ENCODE measurements at places on chromosomes 13 and 19.

DNA sequence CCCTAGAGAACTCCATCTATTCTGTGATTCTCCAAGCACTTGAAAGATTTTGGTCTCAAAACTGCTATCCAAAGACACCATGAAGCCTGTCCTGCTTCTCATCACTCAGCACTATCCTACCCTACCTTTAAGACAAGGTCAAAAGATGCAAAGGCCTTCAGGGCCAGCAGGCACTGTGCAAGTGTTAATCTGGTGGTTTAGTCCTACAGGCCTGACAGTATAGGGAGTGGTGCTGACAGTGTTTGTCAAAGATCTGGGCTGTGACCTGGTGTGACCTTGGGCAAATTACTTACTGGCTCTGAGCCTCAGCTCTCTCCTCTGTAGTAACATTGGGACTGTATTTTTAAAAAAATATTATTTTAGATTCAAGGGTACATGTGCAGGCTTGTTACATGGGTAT lies 28.0 kb downstream of the SIAH3 start:
- no peak for DNase-seq

GRCh38 chr13:77375560-77376108 lies 48.7 kb upstream of the MYCBP2 start:
- DNase-seq = no peak

DNA sequence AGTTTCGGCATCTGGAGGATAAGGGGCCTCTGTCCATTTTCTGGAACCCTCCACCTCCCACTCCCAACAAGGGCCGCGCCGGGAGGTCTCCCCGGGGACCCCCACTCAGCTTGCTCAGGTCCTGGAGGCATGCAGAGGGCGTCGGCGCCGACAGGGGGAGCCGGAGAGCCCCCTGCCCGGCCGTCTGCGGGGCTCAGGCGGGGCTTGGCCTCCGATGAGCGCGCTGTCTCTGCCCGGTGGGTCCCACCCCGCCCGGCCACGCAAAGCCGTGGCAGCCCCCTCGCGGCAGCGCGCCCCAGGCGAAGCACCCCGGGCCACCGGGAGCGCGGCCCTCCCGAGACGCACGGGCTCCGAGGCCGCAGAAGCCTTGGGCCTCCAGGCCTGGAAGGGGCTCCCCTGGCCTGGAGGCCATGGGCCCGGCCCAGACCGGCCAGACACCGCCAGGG lies 149.7 kb upstream of the ZNF536 start:
- DNase-seq = peak; percentile 25

GRCh38 chr13:100537486-100537885 lies 51.1 kb downstream of the GGACT start:
- DNase-seq = no peak

DNA sequence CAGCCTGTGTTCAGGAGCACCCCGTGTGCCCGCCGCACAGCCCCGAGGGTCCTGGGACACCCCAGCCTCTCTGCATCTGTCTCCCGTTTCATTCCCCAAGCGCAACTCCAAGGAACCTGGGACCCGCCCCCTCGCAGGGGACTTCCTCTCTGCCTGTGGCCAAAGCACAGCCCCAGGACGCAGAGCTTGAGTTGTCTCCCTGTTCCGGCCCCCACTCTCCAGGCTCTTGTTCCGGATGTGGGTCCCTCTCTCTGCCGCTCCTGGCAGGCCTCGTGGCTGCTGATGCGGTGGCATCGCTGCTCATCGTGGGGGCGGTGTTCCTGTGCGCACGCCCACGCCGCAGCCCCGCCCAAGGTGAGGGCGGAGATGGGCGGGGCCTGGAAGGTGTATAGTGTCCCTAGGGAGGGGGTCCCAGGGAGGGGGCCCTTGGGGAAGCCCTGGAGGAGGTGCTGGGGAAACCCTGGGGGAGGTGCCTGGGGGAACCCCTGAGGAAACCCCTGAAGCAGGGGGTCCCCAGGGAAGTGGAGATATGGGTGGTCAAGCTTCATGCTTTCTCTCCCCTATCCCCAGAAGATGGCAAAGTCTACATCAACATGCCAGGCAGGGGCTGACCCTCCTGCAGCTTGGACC lies 1.3 kb downstream of the HCST start:
- DNase-seq = peak; percentile 89

DNA sequence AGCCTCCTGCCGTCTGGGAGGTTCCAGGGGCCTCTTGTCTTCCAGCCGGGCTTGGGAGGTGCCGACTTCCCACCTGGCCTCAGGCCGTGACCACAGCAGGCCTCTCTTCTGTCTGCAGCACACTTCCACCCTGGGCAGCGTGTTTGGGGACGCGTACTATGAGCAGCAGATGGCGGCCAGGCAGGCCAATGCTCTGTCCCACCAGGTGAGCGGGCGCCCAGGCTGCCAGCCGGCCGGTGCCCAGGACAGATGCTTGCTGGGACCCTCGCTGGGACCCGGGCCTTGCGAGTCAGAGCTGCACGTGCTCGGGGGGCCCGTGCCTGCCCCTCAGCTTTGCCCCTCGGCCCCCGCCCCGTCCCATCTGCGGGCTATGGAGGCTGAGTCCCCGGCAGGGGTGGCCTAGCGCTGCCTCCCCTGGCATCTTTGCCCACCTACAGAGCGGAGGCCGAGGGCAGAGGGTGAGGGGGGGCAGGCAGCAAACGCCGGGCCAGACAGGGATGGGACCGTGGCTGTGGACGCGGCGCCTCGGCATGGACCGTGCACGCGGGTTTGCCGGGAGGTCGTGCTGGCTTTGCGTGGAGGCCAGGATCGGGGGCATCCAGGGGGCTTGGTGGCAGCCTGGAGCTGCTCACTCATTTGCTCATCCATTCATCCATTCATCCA lies 16.2 kb downstream of the COMP start:
- DNase-seq = no peak

GRCh38 chr13:51175639-51176038 lies 46.6 kb upstream of the FAM124A start:
- no peak for DNase-seq

DNA sequence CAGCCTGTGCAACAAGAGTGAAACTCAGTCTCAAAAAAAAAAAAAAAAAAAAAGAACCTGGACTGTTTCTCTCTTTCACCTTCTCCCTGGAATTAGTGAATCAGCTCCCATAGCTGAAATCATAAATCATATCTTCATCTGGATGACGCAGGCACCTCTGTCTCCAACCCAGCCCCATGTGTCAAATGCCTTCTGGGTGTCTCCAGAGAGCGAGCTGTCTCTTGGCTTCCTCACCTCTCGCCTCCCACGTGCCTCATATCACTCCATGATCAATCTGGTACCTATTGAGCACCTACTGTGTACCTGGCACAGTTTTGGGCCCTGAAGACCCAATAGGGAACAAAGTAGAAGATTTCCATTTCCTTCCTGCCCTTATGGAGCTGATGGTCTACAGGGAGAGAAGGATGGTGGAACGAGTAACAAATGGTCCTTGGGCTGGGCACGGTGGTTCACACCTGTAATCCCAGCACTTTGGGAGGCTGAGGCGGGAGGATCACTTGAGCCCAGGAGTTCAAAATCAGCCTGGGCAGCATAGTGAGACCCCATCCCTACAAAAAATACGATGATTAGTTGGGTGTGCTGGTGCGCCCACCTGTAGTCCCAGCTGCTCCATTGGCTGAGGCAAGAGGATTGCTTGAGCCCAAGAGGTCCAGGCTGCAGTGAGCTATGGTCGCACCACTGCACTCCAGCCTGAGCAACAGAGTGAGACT lies 2.5 kb downstream of the HSD11B1L start:
- no peak for DNase-seq

DNA sequence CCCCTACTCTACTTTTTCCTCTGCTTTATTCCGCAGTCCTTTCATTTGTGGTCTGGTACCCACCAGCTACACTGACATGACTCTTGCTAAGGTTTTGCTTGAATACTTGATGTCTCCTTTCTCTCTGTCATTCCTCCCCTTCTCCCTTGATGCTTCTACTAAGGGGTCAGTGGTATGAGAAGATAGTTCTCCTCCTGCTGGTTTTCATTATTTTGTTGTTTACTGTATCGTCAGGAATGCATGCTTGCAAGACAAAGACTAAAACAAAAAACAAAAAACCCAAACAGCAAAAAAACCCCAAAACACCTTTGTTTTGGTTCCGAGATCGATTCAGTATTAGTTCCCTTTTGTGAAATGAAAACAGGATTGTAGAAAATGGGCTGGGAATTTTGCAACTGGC lies 59.5 kb downstream of the PCCA start:
- no peak for DNase-seq

DNA sequence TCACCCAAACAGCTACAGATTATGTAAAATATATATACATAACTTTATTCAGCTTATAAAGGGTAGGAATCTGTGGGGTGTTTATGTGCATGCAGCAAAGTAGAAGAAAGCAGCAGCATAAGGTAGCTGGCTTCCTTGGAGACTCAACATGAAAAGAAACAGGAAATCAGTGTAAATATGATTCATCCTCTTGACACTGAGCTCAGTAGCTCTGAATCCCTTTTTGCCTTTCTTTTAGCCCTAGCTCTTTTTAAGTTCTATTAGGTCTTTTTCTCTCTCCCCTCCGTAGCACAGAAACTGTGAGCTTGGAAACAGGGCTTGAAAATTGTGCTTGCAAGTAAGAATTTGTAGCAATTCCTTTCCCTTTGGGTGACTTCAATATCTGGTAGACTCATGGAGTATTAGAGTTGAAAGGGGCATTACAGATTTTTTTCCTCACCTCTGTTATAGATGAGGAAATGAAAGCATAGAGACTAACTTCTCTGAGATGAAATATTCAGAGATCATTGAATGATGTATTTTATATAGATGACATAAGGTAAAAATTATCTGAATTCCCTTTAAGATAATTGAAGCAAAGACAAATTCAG lies 314.4 kb downstream of the PCDH9 start:
- no peak for DNase-seq

- peak; percentile 26 for DNase-seq
These were observed 21.5 kb upstream of the GARRE1 start for GRCh38 chr19:34232566-34233481.

- DNase-seq = no peak
These were observed 3.4 kb downstream of the SLITRK1 start for GRCh38 chr13:83878691-83879430.

DNA sequence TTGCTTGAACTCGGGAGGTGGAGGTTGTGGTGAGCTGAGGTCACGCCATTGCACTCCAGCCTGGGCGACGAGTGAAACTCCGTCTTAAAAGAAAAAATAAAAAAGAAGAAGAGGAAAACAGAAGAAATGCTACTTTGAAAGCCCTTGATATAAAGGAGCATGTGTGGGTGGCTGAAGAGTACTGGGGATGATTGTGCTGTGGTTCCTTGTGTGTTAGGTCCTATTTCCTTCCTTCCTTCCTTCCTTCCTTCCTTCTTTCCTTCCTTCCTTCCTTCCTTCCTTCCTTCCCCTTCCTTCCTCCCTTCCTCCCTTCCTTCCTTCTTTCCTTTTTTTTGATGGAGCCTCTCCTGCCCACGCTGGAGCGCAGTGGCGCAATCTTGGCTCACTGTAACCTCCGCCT lies 14.3 kb downstream of the WDR88 start:
- DNase-seq = no peak

GRCh38 chr19:48490981-48491792 lies 20.4 kb downstream of the LMTK3 start:
- peak; percentile 54 for DNase-seq

DNA sequence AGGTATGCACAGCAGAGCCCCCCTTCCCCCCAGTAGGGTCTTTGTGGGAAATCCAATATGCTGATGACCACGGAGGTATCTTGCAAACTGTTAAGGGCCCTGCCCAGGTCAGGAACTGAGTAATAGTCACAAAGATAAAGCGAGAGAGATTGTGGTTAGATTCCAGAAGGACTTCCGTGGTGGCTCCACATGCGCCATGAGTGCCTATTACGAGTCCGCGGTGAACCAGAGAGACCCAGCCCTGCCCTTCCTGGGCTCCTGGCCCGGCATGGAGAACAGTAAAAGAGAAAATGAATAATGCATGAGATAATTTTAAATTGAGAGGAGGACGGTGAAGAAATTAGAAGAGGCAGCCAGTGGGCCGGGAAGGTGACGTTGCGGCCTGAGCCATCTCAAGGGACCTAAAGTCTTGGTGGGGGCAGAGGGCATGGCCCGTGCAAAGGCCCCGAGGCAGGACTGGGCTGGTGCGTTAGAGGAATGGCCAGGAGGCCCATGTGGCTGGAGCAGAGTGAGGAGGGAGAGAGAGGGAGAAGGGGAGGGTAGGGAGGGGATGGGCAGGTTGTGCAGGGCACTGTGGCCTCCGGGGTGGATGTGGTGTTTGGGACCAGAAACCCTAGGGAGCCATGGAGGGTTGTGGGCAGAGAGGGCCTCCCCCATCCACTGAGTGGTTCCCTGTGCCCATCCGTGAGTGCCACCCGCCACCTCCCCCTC lies 46.6 kb upstream of the NFIC start:
- no peak for DNase-seq

GRCh38 chr13:34620074-34620850 lies 321.8 kb upstream of the NBEA start:
- DNase-seq = no peak

DNA sequence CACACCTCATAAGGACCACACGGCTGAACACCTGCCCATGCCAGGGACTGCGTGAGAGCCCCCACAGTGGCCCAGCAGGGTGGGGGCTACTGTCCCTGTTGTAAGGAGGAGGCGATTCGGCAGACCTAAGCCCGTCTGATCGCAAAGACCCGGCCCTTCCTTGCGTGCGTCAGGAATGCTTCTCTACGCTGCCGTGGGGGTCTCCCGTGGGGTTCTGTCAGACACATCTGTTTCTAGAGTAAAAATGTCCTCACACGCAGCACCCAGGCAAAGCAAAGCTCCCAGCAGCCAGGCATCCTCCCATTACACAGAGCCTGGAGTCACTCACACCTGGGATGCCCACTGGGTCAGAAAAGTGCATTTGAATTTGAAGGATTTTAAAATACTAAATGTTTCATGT lies 147.7 kb upstream of the SOX1 start:
- DNase-seq = no peak

- no peak for DNase-seq
These were observed 42.0 kb downstream of the KLF2 start for GRCh38 chr19:16366433-16367260.

DNA sequence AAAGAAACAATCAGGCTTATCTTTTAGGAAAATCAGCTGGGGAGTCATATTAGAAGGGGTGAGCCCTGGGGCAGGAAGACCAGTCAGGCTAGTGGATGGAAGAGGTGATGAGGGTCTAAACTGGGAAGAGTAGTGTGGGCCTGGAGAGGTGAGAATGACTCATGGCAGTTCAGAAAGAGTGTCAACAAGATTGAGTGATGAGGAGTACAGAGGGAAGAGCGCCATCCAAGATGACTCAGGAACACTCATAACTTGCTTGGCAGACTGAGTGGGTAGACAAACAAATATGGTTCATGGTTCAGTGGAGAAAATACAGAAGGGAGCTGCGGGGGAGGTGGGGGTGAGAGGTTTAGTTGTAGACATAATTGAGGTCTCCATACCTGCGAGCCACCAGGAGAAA lies 17.3 kb upstream of the CLDN10 start:
- DNase-seq = no peak

- DNase-seq = no peak
These were observed 545 bp downstream of the LIPE start for GRCh38 chr19:42426643-42427042.

Data from stimulated activated CD4-positive, alpha-beta T cell treated with anti-CD3 and anti-CD28 coated beads, Interleukin-2, amount 100 ng/mL, for 24 hours (primary cell).